ENCODE measurements at places on chromosomes 4 and X. TPM values are rescaled to one million over a fixed set of nuclear protein-coding genes. Genes with fewer than 3 reads are reported as not detected.

Gene ZAR1
- not detected for total RNA-seq

Gene USP51
- 0.34 TPM for total RNA-seq

DNA sequence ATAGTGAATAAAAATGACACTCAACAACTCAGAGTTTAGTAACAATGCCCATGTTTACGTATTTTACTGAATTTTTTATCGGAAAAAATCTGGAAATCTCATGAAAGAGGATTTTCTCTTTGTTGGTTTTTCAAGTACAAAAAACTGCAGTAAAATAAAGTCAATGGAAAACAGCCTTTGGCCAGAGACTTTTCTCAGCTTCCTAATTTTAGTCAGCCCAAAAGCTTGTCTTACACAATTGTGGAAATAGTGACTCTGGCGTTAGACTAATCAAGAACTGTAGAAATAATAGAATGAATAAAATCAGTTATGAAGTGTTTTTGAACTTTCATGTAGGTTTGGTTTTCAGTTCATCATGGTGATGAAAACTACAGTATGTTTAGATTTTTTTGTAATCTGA is 234.7 kb downstream of the DKK2 start:
- H3K27ac ChIP-seq: no peak overlapping the region
- no peak overlapping the region for H3K4me3 ChIP-seq
- H3K27me3 ChIP-seq: no peaks in the 10 kb centered on the region
- no peaks in the 10 kb centered on the region for H3K4me1 ChIP-seq

DNA sequence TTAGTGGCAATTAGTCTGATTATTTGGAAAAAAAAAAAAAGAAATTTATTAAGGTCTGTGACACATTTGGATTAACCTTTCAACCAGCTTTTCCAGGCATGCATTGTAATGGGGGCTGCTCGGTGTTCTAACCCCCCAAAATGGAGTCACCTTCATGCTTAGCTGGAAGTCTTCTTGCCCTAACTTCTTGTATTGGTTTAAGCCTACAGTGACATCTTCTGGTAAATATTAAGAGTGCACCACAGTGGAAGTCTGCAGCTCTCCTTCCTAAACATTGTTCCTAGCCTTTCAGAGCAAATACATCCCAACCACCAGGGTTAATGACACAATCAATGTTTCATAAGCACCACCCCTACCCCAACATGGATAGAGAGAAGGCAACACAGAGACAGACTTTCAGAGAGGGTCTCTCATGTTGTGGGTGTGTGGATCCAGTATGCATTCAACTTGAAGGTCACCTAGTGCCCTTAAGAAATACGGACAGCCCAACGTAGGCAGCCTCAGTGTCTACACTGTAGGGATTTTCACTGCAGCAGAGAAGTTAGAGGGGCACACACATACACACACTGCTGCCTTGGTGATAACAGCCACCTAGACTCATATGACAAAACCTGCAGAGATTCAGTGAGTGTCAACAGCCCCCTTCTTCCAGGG is 142.9 kb upstream of the MBNL3 start:
- no peaks in the 10 kb centered on the region for H3K4me1 ChIP-seq
- no peak for DNase-seq
- peaks cover 22% of the 10 kb centered on the region for H3K27me3 ChIP-seq

GRCh38 chr4:25870081-25870480 is 7.3 kb upstream of the SEL1L3 start:
- H3K27me3 ChIP-seq: no peaks in the 10 kb centered on the region
- H3K4me1 ChIP-seq: no peaks in the 10 kb centered on the region
- no peak overlapping the region for H3K4me3 ChIP-seq
- H3K36me3 ChIP-seq: no peaks in the 10 kb centered on the region

Measured in psoas muscle (tissue), 8 donors.